ENCODE measurements at places on chromosomes 1 and 21. TPM values are rescaled to one million over a fixed set of nuclear protein-coding genes. Genes with fewer than 3 reads are reported as not detected.
A peak's percentile ranks its signal among the peaks of the same experiment; 100 is the strongest.

DNA sequence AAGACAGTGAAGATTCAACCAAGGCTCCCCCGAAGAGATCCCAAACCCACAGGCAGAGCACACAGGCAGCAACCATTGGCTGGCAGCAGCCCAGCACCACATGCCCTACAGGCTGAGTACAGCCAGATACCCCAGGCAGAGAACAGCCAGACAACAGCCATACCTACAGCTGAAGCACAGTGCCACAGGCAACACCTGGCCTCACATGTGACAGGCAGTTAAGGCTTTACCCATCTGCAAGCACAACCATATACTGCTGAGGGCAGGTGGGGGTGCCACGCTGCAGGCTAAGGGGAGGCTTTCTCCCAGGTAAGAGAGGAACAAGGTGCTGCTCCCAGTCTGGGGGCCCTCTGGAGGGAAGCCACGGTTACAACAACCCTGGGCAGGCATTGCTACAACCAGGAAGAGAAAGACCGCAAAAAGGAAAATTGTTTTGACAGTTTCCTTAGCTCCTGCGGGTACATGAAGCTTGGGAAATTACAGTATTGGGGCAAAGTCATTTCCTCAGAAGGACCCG is 12.3 kb downstream of the CHIT1 start:
- DNase-seq, result no peak

The DRAXIN gene
- polyA plus RNA-seq, result 1.3 TPM

- DNase-seq, result peak; percentile 17
These were observed 15.4 kb upstream of the LCE5A start for GRCh38 chr1:152495066-152495675.

The HECTD3 gene
- 34.9 TPM for polyA plus RNA-seq

GRCh38 chr1:18951818-18952391 is 4.6 kb downstream of the IFFO2 start:
- DNase-seq, result no peak

The ABCA4 gene
- 10.0 TPM for polyA plus RNA-seq

DNA sequence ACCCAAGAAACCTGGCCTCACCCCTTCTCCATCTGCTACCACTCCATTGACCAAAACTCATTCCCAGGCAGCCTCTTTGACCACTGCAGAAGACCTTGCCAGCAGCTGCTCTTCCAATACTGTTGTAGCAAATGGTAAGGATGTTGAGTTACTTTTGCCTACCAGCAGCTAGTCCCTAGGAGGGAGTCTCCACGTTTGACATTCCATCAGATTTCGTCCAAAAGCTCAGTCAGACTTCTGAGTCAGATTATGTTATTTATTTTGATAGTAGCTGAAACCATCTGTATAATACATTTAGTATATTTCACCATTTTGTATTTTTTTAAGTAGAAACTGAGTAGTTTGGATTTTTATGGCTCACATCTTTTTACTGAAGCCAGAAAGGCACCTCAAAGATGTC is 51.5 kb upstream of the WNT2B start:
- DNase-seq, result no peak

The KCNA2 gene
- 0.44 TPM for polyA plus RNA-seq

GRCh38 chr21:37219761-37220432 is 47.2 kb downstream of the VPS26C start:
- no peak for DNase-seq

DNA sequence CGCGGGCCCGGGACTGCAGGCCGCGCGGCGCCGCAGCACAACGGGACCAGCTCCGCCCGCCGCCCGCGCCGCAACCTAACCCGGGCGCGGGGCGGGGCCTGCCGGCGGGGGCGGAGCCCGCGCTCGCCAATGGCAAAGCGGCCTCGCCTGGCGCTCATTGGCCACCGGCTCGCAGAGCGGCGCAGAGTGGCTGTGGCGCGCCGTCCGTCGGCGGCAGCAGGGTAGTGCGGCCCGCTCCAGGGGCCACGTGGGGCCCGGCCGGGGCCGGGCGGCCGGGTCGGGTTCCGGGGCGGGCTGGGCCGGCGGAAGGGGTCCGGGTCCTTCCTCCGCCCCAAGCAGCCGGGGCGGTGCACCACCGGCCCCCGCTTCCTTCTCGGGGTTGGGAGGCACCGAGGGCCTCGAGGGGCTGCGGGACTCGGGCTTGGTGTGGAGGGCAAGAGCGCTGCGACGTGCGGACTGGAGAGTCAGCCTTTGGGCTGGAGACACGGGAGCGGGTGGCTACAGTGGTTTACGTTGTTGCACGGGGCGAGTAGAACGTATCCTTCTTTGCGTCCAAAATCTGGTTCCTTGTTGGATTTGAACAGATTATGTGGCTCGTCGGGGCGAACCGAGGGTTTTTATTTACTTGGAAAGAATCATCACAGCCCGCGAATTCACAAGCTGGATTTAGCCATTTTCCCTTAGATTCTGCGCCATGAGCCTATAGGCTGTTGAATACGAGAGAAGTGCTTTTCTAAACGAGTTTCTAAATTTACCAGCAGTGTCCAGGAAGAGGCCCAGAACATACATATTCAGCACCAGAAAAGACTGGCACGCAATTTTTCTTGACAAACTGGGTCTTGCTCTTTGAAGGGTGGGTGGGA is at the start of gene SRM:
Gene SRM, minus strand, starts transcription at position 51 of the 863 bp plus-strand sequence. CDS start 75 bp downstream, outside the sequence.
- peak; percentile 90 for DNase-seq

- no peak for DNase-seq
These were observed 54.4 kb upstream of the JAK1 start for GRCh38 chr1:65020774-65021173.

DNA sequence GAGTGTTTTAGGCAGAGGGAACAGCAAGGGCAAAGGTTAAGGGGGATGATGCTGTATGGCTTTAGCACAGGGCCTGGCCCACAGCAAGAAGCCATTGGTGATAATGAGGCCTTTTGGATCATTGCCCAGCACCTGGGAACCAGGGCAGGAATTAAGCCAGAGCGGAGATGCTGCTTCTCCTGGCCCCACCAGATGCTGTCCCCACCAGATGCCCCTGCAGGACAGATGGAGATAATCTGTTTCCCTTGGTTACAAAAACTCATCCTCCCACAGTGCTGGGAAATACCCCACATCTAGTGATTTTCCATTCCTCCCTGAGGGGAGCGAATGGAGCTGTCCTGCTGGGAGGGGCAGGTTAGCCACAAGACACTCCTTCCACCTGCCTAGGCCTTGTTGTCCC is 18.8 kb downstream of the OPRD1 start:
- no peak for DNase-seq

The EVI5 gene
- polyA plus RNA-seq, result 17.6 TPM

The OR2T29 gene
- polyA plus RNA-seq, result not detected

GRCh38 chr1:108560874-108561459 is 1.1 kb downstream of the EEIG2 start:
- DNase-seq, result peak; percentile 47

The RNPEP gene
- 60.1 TPM for polyA plus RNA-seq

- peak; percentile 24 for DNase-seq
These were observed 2.2 kb downstream of the PAQR6 start for GRCh38 chr1:156245451-156246232.

The ZFP69B gene
- 5.8 TPM for polyA plus RNA-seq

The AMPD1 gene
- polyA plus RNA-seq, result not detected

Measured in renal pelvis (tissue), 12 donors.